ENCODE measurements at places on chromosomes 6 and 20.
A peak's percentile ranks its signal among the peaks of the same experiment; 100 is the strongest.

DNA sequence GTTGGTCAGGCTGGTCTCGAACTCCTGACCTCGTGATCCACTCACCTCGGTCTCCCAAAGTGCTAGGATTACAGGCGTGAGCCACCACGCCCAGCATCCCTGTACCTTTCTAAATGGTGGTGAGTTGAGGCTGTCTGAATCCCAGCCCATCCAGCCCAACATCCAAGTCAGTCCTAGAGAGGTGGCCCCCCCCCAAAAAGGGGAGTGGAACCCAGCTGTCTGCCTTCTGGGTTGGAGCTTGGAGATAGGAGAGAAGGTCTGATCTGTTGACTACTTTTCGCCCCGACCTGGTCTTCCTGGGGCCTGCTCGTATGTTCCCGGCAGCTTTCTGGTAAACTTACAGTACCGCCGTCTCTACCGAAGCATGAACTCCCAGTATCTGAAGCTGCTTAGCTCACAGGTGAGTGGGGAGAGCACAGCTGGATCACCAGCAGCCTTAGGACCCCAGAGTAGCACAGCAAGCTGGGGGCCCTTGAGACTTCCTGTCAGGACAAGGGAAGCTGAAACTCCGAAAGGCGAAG is 5.6 kb downstream of the CTSA start:
- no peak for DNase-seq

DNA sequence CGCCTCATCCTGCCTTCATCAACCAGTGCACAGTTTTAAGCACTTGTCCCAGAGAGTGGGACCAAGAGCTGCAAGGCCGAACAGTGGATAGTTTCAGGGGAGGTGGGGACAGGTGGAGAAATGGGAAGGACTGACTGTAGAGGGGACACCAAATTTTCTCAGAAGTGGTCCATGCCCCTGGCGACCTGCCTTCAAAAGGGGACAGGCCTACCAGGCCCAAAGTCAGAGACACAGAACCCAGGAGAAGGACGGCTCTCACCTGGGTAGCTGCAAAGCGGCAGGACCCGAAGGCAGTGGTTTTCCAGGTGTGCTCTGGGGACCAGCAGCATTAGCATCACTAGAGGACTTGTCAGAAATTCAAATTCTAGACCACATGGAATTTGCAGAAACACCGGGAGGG is 5.8 kb downstream of the TFEB start:
- DNase-seq, result no peak

GRCh38 chr6:93639126-93639525 is 219.8 kb upstream of the EPHA7 start:
- DNase-seq, result no peak

DNA sequence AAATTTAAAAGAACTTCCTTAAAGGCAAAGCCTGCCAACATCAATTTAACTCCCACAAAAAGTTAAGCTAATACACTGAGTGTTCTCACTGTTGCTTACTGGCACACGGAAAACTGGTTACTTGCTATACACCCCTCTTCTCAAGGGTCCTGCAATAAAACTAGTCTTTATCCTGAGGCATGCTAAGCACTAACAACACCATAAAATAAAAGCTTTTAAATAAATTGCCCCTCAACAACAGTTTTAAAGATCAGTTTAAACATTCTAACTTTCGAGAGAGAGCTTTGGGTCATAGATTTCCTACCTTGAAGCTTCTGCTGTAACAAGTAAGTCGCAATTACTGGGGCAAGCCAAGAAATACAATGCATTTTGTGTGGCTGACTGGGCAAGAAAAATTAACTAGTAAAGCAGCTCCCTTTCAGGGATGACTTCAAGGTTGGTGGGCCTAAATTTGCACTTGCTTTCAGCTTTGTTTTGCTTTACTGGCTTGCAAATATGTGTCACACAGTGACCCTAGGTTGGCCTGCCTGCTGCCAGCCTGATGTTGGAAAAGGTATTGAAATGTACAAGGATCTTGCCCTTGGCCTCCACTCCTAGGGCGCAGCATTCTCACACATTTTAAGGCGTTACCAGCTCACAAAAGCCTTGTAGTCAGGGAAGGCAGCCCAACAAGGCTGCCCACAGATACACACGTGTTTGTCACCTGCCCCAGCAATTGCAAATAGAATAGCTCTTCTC is 4.0 kb upstream of the HEY2 start:
- no peak for DNase-seq

GRCh38 chr20:60085551-60086132 is 127.4 kb downstream of the CDH26 start:
- DNase-seq, result no peak

DNA sequence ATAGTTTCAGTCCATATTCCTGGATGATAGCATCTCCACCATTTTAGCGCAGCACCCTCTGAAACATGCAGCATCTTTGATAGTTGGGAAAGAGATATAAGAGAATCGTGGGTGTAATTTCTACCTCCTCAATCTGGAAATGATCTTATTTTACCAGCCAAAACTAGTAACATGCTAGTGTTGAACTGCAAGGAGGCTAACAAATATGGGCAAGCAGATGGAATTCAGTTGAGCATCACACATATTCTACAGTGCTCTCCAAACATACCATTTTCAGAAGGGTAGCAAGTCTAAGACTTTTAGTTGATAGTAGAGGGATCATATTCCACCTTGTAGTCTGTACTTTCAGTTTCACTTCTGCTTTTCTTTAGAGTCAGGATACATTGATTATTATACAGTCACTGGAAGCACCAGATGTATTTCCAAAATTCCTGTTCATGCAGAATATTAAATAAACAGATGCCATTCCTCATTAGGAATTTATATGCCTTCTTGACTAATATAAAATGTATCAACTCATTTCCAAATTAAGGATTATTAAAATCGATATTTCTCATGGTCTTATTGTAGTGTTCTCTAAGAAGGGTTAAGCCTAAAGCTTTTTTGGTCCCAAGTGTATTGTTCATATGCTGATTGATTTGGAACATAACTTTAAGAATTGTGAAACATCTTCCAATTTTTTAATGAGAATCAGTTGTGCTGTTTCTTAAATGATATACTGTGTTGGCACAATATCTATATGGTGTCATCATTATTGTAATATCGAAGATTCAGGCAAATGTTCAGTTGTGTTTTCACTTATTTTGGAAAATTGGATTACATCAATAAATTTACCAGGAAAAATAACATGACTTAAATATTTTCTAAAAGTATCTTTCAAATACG is 362.0 kb downstream of the CENPW start:
- no peak for DNase-seq

GRCh38 chr20:4861961-4862360 is 139.3 kb downstream of the SLC23A2 start:
- DNase-seq, result no peak

GRCh38 chr20:62804627-62805154 is at the start of gene OGFR:
Gene OGFR, plus strand, starts transcription at chr20:62804835. Its CDS starts 25 bp downstream, at chr20:62804860.
- peak; percentile 92 for DNase-seq

GRCh38 chr6:68741501-68742386 is 106.7 kb downstream of the ADGRB3 start:
- DNase-seq, result no peak

DNA sequence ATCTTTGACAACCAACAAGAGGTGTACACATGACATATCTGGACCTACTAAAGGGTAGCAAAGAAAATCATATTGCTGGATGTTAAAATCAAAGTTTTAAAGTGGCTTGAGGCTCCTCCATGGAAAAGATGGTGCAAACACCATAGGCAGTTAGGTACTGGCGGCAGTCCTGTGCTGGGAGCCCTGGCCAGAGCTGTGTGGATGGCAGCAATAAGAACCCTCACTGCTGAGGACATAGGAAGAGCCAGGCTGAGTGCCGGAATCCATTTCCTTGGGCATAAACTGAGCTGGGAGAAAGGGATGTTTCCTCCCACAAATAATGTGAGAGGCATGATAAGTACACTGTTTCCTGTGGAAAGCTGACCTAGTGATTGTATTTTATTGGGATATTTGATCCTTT is 89.9 kb downstream of the ARID1B start:
- no peak for DNase-seq

DNA sequence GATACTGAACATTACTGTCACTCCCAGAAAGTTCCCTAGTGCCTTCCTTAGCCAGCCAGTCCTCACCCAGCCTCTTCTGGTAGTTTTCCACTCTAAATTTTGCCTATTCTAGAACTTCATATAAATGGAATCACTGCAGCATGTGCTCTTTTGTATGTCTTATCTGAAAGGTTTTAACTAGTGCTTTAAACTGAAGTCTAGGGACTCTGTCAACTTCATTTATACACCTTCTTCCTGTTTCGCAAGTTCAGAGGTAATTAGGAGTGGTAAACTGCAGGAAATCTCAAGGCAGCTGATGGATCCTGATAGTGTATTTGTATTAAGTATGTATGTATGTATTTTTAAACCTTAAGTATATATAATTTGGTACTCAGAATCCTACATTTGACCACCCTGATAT is 94.3 kb downstream of the TCP11 start:
- no peak for DNase-seq

- DNase-seq, result no peak
These were observed 88.8 kb downstream of the GMPR start for GRCh38 chr6:16326971-16327776.

DNA sequence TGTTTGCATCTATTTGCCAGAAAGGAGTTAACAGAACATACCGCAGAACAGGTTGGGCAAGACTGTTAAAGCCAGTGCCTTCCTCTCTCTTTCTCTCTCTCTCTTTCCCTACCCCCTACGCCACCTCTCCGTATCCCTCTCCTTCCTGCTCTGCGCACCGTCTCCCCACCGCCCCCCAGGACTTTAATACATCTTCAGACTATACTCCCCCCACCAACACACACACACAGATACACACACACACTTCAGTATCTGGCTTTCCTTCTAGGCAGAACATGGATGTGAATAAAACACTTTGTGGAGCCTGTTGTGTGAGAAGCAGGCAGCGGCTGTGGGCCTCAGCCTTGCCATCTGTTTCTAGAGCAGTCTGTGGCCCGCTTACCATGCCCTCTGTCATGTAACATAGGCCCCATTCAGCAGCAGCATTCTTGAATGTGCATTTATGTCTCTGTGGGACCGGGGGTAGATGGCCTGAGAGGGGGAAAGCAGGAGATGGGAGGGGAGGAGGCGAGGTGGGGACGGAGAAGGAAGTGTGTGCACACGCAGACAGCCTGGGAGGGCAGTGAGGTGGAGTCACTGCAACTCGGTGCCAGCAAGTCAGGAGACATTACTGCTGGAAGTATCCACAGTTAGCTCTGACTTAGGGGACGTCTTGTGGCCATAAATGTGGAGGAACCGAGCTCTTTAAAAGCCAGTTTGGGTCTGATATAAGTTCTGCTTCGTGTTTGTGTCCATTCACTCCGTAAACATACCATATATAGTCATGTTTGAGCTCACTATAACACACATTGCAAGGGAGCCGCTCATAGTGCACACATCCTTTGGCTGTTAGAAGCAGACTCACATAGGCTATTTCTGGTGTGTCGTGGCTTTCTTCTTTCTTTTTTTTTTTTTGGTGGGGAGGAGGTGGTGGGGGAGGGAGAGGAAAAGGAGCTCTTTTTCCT is 38.4 kb downstream of the RREB1 start:
- DNase-seq, result no peak

DNA sequence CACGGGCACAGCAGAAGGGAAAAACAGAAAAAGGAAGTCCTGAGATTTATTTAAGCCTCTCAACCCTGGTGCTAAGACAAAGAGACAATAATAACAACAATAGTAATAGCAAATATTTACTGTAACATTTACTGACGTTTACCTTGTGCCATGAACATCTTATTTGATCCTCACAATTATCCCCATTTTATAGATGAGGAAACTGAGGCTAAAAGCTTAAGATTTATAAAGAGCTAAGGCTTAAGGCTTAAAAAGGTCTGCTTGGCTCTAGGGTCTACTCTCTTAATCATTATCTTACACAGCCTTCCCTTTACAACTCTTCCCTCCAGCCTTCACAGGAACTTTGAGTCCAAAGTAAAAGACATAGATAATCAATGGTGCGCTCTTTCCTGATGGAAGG is 3.3 kb downstream of the WFDC3 start:
- no peak for DNase-seq

DNA sequence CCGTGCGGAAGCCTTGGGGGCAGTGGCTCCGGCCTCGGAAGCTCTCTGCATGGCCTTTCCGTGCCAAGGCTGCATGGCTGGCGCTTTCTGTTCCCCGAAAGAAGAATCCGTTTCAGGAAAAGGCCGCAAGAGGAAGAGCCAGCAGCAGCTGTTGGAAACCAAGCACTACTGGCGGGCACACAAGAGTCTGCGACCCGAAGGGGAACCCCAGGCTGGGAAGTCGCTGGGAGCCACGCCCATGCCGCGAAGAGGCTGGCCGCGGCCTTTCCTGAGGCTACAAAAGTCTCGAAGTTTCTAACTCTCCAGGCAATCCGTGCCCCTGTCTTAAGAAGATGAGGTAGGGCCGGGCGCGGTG is at the start of gene CGAS:
TSS of gene CGAS (minus strand) at position 191 of the 355 bp plus-strand sequence. CDS start at position 75, 116 bp downstream.
- peak; percentile 57 for DNase-seq

- no peak for DNase-seq
These were observed 79.2 kb upstream of the LY86 start for GRCh38 chr6:6509284-6509683.

GRCh38 chr6:93575495-93576267 is 156.3 kb upstream of the EPHA7 start:
- DNase-seq, result no peak

GRCh38 chr6:12958052-12958706 is 241.6 kb downstream of the PHACTR1 start:
- no peak for DNase-seq

DNA sequence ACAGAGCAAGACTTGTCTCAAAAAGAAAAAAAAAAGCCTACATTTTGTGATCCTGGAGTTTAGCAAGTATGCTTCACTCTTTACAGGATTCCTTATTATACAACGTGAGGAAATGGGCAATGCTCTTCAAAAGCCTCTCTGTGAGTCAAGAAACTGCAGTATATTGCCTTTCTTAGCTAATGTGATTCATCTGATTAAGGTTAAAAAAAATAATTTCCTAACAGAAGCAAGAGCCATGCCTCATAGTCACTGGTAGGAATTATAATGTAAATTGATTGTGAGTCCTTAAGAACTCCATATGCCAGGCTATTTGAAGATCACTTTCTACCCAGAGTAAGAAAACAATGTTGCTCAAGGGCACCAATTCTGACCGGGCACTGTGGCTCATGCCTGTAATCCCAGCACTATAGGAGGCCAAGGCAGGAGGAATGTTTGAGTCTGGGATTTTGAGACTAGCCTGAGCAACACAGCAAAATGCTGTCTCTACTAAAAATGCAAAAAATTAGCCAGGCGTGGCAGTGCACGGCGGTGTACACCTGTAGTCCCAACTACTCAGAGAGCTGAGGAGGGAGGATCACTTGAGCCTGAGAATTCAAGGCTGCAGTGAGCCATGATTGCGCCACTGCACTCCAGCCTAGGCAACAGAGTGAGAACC is 43.3 kb downstream of the SLC26A8 start:
- no peak for DNase-seq

DNA sequence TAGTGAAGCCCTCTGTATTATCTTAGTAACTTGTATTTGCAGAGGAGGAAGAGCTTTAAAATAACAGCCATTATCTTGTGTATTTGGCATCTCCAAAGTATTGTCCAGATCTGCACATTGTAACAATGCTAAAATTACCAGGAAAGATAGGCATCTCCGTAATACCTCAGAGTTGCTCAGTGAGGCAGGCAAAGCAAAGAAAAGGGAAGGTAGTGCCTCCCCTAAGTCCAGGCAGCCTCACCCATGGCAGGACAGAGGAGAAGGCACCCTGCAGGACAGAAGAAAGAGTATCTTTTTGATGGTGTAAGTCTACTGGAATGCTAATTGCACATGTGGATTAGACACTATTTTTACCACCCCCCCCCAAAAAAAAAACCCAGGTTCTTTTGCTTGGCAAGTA is 13.6 kb upstream of the SSTR4 start:
- DNase-seq, result no peak

- no peak for DNase-seq
These were observed 18.8 kb upstream of the CLPSL2 start for GRCh38 chr6:35757456-35758123.

Measured in RWPE1 (cell line).